ENCODE measurements at places on chromosomes 4 and X.

DNA sequence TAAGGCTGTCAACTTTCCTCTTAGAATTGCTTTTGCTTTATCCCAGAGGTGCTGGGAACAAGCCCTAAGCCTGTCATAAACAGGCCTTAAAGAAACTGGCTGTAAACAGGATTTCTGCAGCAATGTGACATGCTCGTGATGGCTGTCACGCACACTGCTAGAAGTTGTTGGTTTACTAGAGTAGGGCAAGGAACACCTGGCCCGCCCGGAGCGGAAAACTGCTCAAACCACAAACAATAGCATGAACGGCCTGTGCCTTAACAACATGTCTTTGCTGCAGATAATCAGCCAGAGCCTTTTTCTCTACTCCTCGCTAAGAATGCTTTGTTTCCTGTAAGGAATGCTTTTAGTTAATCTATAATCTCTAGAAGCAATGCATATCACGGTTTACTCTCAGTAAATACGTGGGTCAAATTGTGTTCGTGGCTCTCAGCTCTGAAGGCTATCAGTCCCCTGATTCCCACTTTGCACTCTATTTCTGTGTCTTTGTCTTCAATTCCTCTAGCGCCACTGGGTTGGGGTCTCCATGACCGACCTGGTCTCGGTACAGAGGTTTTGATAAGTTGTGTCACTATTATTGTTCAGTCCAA, 318.3 kb downstream of the GLUD2 start:
- no peak for DNase-seq

- peak; percentile 55 for DNase-seq
Observed at GRCh38 chrX:47577424-47577823, 4.8 kb upstream of the TIMP1 start.

DNA sequence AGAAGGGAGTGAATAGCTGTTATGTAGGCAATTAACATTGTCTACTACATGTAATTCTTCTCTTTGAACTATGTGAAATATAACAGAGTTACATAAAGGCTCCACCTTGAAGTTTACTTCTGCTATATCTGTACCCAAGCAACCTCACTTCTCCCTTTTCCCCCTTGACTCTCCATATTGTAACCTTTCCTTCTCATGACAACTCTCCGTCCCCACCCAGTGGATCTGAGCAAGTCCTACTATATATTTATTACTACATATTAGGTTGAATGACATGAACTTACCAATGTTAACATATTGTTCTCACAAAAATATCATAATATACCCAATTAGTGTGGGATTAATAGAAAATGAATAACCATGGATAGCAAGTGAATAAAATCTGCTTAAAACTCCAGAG, 93.2 kb upstream of the ATP8A1 start:
- no peak for DNase-seq

DNA sequence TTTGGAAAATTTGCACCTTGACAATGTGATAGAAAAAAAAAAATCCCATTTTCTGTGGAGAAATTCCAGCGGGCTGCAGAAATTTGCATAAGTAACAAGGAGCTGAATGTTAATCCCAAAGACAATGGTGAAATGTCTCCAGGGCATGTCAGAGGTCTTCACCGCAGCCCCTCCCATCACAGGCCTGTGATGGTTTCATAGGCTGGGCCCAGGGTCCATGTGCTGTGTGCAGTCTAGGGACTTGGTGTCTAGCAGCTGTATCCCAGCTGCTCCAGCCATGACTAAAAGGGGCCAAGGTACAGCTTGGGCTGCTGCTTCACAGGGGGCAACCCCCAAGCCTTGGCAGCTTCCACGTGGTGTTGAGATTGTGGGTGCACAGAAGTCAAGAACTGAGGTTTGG, 85.2 kb downstream of the ADGRA3 start:
- no peak for DNase-seq

GRCh38 chrX:109871121-109871888, 131.6 kb upstream of the TMEM164 start:
- DNase-seq, result no peak

- DNase-seq, result peak; percentile 21
Observed at GRCh38 chrX:9207142-9207541, 173.2 kb upstream of the FAM9B start.

- peak; percentile 33 for DNase-seq
Observed at GRCh38 chr4:139253713-139254112, 26.3 kb downstream of the MGARP start.

- DNase-seq, result no peak
Observed at GRCh38 chr4:142452161-142452855, 393.8 kb downstream of the INPP4B start.

GRCh38 chr4:162499478-162499877, 335.7 kb upstream of the FSTL5 start:
- peak; percentile 16 for DNase-seq

DNA sequence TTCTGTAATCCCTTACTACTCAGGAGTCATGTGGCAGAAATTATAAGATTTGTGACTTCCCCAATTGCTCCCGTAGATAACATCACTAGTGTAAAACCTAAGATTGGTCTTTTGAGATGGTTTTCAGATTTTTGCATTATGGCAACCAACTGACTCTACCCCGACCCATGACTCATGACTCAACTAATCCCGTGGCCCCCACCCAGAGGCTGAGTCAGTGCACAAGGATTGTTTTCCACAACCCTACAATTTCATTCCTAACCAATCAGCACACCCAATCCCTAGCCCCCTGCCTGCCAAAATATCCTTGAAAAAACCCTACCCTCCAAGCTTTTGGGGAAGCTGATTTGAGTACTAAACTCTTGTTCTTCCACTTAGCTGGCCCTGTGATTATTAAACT, 109.4 kb upstream of the FAM9C start:
- DNase-seq, result peak; percentile 36

- DNase-seq, result no peak
Observed at GRCh38 chr4:78578674-78579425, 27.3 kb downstream of the ANXA3 start.

- peak; percentile 73 for DNase-seq
Observed at GRCh38 chr4:143626134-143626911, 74.2 kb downstream of the FREM3 start.

- peak; percentile 89 for DNase-seq
Observed at GRCh38 chr4:5037553-5038551, 13.4 kb upstream of the STK32B start.

DNA sequence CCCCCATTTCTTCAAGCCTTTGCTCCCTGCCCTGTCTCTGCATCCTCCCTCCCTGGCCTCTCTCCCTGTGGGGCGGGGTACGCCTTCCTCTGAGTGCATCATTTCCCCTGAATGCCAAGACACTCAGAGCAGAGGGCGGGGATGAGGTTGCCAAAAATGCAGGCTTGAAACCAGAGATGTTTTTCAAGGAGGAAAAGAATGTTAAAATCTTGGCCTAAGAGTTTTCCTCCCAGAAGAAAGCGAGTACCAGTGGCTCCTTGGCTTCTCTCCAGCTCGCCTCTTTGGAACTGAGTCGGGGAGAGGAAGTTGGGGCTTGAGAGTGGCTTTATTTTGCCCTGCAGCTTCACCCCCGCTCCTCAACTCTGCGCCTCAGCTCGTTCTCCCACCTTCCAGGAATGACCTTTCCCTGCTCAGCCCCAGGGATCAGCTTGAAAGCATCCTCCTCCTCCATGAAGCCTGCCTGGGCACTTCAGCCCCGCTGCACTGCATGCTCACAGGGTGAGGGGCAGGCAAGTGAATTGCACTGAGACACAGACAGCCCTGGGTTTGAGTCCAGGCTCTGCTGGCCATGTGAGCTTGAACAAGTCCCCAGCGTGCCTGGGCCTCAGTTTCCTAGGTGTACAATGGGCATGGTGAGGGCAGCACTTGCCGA, 57.5 kb upstream of the SORCS2 start:
- peak; percentile 94 for DNase-seq

- peak; percentile 57 for DNase-seq
Observed at GRCh38 chr4:85812776-85813175, 337.8 kb downstream of the ARHGAP24 start.

- no peak for DNase-seq
Observed at GRCh38 chr4:171714791-171715454, 98.3 kb upstream of the GALNTL6 start.

- no peak for DNase-seq
Observed at GRCh38 chr4:32112891-32113290, 1392.7 kb downstream of the PCDH7 start.

- peak; percentile 34 for DNase-seq
Observed at GRCh38 chr4:95547715-95548471, 880 bp downstream of the UNC5C start.

- no peak for DNase-seq
Observed at GRCh38 chr4:133856731-133857355, 344.7 kb downstream of the PABPC4L start.

GRCh38 chr4:71663780-71664179, 120.1 kb downstream of the GC start:
- no peak for DNase-seq

DNA sequence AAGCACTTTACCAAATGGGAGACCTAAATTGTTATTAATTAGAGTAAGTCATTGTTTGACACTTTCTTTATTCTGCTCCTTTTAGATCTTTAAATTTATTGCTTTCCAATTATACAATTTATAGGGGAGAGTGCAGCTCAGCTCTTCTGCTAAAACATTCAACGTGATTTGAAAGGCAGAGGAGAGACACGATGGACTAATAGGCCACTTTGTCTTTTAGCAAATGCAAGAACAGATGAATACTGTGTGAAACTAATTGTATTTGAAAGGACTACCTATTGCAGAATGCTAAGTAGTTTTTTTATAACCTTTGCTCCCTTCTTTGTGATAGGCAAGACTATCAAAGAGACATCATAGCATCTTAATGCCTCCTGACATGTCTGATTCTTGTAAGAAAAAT, 320.4 kb upstream of the KLF3 start:
- no peak for DNase-seq

DNA sequence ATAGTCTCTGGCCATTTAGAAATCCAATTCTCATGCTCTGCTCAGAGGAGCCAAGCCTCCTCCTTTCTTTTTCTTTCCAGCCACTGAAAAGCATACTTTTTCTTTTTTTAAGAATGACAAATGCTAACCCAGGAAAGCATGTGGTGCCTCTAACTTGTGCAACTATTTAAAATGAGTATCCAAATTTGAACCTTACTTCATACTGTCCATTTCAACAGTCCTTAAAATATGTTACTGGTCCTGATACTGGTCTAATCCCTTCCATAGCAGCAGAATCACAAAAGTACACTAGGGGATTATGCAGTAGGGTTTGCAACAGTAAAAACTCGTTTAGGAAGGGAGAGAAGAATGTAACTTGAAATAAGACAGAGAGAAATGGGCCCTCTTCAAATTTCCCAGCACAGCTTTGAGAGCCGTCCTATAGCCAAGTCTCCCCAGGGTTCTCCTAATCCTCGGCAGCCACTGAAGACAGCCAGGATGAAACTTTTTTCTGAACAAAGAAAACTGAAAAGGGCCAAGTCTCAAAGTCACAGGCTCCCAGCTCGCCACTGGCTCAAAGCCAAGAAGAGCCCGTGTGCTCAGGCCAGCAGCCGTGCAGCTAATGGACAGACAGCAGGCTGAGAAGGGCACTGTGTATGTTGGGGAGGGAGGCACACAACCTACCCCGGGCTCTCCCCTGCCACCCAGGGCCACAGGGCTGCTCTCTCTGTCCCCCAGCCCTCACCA, 39.5 kb downstream of the GPC4 start:
- DNase-seq, result no peak

GRCh38 chr4:40246011-40246900, 49.4 kb downstream of the RHOH start:
- no peak for DNase-seq

DNA sequence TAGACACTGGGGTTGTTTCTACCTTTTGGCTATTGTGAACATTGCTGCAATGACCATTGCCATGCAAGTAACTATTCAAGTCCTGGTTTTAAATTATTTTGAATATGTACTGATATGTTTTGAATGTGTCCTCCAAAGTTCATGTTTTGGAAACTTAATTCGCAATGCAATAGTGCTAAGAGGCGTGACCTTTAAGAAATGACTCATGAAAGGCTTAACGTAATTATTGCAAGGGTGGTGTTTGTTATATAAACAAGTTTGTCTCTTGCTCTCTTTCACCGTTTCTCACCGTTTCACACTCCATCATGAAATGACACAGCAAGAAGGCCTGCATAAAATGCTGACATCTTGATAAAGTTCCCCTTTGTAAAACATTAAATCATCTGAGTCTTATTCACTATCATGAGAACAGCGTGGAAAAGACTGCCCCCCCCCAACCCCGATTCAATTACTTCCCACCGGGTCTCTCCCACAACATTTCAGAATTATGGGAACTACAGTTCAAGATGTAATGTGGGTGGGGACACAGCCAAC, 506.9 kb upstream of the FAM47C start:
- DNase-seq, result peak; percentile 20

DNA sequence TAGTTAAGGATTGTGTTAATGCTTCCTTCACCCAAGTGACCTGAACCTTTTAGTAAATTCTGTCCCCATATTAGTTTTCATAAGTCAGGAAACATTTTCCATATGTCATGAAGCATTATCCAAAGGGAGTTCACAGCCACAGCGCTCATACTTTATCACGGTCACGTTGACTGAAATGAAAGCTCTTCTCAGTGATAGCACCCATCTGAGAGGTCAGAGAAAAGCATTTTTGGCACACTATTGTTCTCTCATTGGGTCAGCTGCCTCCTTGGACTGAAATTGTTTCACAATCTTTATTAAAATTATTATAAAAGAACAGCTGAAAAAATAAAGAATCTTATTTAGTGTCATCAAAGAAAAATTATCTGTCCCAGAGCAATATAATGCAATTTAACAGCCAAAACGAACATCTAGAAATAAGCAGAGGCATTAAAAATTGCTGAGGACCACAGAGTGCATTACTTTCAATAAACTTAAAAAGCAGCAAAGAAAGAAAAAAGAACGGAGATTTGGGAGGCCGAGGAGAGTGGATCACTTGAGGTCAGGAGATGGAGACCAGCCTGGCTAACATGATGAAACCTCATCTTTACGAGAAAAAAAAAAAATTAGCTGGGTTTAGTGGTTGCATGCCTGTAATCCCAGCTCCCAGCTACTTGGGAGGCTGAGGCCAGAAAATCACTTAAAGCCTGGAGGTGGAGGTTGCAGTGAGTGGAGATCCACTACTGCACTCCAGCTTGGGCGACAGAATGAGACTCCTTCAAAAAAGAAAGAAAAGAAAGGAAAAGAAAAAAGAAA, 680.8 kb upstream of the FAM241A start:
- peak; percentile 20 for DNase-seq

DNA sequence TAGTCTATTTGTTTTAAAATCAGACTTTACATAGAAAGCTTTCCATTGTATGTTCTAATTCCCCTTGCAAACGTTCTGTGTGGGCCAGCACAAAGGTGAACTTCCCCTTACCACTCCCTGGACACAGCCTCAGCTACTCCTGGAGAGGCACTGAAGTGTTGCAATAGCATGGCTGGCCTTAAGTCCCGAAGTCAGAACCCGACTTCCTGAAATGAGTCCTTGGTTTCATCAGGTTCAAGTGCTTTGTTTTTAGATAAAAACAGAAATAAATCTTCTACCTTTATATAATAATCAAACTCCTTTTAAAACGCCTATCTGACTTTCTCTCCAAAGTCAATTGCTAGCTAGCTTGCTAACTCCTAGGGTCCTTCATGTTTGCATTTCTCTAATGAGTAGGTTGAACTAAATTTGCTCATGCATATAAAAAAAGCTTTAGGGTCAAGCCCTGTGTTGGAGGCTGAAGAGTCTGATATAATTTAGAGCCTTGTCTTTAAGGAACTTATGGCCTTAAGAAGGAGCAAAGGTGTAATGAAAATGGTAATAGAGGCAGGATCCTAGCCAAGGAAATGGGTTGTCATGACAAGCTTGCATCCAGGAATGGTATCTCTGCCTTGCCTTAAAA, 9.0 kb downstream of the BMP3 start:
- peak; percentile 19 for DNase-seq
